ENCODE measurements at places on chromosomes 12 and 14.

GRCh38 chr12:97358361-97358760 lies 104.2 kb upstream of the RMST start:
- DNase-seq, result no peak

GRCh38 chr14:22427771-22428231 lies 161.2 kb downstream of the DAD1 start:
- DNase-seq, result peak; percentile 95

DNA sequence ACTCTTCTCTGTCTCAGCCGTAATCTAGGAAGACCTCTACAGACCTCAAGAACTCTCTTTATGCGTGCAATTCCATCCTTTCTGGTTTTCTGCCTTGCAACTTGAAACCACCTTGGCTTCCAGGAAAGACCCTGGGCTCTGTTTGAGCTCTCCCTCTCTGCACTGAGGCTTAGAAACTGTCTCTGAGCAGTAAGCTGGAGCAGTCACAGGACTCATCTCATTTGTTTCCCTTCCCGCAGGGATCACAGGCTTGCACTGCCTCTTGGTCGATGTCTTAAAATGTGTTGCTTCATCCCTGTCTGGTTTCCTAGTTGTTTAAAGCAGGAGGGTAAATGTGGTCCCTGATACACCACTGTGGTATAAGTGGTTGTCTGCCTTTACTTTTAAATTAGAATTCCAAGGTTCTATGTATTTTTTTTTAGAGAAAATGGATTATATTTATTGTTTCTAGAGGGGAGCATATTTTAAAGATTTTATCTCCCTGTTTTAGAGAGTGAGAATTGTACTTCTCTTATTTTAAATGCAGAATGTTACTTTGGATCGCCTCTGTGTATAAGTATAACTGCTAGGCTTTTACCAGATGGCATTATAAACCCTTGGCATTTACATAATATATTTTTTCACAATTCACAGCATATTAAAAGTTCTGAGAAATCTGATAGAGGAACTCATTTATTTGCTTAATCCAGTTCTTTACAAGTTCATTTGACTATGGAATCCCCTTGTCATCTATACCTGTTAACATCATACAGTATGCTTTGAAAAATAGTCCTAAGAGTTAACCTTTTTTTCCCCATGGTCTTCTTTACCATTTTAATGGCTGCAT lies 26.4 kb downstream of the EID3 start:
- DNase-seq, result no peak

DNA sequence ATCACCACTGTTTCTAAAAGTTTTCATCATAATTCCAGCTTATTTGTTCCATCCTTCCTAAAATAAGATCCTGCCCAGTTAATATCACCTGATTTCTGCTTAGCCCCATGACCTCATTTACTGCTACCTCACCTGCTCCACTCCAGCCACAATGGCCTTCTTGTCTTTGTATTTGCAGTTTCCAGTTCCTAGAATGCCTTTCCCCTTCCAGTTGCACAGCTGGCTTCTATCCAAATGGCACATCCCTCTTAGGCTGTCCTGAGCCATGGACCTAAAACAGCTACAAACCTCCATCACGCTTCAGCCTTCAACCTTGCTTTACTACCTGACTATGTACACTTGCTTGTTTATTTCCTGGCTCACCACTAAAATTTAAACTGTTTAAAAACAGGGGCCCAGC lies 6.5 kb upstream of the LGMN start:
- no peak for DNase-seq

DNA sequence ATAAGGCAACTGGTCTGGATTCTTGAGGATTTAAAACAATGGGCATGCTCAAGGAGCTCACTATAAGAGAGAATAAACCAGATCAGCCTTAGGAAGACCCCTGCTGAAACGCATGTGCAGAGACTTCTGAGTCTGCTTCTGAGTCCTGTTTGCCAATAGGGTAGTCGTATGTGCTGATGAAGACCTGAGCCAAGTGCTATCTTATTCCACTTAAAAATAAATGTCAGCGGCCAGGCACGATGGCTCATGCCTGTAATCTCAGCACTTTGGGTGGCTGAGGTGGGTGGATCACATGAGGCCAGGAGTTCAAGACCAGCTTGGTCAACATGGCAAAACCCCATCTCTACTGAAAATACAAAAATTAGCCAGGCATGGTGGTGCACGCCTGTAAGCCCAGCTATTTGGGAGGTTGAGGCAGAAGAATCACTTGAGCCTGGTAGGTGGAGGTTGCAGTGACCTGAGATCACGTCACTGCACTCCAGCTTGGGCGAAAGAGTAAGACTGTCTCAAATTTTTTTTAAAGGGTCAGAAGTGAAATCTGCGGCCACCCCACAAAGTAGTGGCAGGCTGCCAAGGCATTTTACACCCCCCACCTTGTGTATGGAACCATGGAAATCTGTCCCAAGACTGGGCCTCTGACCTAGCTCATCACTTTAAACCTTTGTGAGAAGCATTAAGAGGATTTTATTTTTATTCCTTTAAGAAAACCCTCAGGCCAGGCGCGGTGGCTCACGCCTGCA lies 20.3 kb downstream of the RFC5 start:
- no peak for DNase-seq

DNA sequence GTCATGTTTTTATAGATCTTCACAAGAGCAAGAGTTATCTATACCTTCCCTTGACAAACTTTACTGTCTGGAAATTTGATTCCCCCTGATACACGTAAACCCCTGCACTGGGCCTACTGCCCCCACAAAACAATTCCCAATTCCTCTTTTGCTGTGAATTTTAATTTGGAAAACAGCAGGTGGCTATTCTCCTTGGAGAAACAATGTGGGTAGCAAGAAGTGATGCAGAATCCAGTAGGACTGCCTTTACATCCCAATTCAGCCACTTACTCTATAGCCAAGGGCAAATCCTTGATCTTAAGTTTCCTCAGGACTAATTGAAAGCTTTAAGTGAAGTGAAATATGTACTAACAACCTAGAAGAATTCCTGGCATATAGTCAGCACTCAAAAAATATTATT lies 129.3 kb downstream of the ACSS3 start:
- DNase-seq, result no peak

GRCh38 chr12:22282283-22282682 lies 52.2 kb downstream of the ST8SIA1 start:
- no peak for DNase-seq

DNA sequence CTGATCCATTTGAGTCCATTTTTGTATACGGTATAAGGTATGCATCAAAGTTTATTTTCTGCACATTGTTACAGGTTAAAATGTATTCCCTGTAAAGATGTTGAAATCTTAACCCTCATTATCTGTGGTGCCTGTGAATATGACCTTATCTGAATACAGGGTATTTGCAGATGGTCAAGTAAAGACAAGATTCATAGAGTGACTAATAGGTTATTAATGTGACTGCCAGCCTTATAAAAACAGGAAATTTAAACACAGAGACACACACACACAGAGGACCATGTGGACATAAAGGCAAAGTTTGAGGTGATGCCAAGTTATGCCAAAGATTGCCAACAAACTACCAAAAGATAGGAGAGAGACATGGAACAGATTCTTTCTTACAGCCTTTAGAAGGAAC lies 347.2 kb upstream of the DCN start:
- DNase-seq, result no peak

DNA sequence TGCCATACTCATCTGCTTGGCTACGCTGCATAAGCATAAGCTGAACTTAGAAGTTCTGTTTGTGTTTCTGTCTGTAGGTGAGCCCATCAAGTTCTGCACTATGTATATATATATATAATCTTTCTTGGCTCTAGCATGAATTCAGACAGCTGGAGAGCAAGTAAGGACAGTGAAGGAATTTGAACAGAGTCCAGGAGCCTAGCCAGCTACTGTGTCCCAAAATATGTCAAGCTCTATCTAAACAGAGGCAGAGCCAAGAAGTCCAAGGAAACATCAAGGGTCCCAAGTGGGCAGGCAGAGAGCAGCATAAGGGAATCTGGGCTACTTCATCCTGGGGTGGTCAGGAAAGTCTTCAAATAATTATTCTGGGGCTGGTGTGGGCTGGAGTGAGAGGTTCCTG lies 118.5 kb upstream of the NPAS3 start:
- no peak for DNase-seq

GRCh38 chr14:95877633-95878032 lies 1.0 kb downstream of the TUNAR start:
- no peak for DNase-seq

- DNase-seq, result no peak
Observed at GRCh38 chr12:48002773-48003218, 1.5 kb downstream of the COL2A1 start.

DNA sequence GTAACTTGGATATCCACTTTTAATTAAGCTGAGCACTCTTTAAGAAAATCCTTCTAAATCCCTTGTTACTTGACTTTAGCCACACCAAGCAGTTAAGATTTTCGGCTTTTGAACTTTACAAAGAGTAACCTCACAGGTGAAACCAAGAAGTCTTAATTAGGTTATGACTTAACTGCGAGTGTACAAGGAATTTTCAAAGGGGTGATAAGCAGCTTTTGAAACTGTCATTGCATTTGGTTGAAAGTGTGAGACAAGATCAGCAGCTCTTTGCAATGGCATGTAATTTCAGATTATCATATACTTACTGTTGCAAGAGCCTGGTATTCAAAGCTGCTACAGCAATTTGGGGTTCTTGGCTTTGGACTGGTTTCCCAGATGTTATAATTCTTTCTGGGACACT lies 137.5 kb downstream of the TMEM117 start:
- DNase-seq, result no peak

Data from AML-193 (cell line).